Thoracic aorta (tissue), 2 donors: ENCODE measurements at places on chromosomes 13 and 19.

DNA sequence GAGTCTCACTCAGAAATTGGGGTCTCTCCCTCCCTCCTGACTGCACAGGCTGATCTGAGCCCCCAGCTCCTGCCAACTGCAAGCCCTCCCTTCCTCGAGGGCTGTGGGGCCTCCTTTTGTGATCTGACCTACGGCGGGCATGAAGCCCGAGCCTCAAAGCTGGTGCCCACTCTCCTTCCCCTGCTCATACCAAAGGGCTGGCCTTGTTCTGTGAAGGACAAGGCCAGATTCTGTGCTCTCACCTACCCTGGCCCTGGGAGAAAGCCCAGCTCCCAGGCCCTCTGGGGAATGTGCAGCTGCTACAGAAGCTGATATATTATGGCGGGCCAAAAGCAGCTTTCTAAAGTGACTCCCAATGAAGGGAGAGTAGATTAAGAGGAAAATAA, 9.0 kb upstream of the ECH1 start:
- peaks cover 87% of the 10 kb centered on the region for H3K36me3 ChIP-seq
- peaks cover 24% of the 10 kb centered on the region for H3K4me1 ChIP-seq
- H3K4me3 ChIP-seq, result no peak overlapping the region
- no peak for DNase-seq
- no peaks in the 10 kb centered on the region for H3K27me3 ChIP-seq

- peak overlapping the region; percentile 73 for H3K27ac ChIP-seq
- peaks cover 32% of the 10 kb centered on the region for H3K4me1 ChIP-seq
- no peaks in the 10 kb centered on the region for H3K27me3 ChIP-seq
- DNase-seq, result no peak
Observed at GRCh38 chr13:75760131-75761021, 124.2 kb downstream of the LMO7 start.

GRCh38 chr13:51357928-51358595, 18.6 kb downstream of the SERPINE3 start:
- no peak overlapping the region for H3K4me3 ChIP-seq
- H3K4me1 ChIP-seq, result no peaks in the 10 kb centered on the region
- H3K27me3 ChIP-seq, result no peaks in the 10 kb centered on the region
- DNase-seq, result no peak

DNA sequence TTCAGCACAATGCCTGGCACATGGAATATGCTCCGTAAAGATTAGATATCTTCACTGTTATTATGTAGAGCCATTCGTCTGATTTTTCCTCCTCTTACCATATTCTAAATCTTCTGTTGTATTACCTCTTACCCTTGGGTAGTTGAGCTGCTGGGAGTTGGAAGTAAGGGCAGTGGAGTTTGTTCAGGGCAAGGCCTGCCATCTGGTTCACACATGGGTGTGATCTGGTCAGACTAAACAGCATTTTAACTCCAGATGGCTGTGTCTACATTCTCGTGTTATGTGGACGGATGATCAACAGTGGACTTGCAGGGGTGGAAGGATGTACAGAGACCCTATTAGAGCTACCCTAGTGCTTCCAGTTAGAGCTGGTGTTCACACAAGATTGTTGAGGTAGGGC, 164.9 kb downstream of the ZIC5 start:
- no peaks in the 10 kb centered on the region for H3K36me3 ChIP-seq
- H3K4me1 ChIP-seq, result no peaks in the 10 kb centered on the region
- DNase-seq, result no peak
- no peaks in the 10 kb centered on the region for H3K27me3 ChIP-seq
- no peak overlapping the region for H3K27ac ChIP-seq
- no peak overlapping the region for H3K4me3 ChIP-seq

DNA sequence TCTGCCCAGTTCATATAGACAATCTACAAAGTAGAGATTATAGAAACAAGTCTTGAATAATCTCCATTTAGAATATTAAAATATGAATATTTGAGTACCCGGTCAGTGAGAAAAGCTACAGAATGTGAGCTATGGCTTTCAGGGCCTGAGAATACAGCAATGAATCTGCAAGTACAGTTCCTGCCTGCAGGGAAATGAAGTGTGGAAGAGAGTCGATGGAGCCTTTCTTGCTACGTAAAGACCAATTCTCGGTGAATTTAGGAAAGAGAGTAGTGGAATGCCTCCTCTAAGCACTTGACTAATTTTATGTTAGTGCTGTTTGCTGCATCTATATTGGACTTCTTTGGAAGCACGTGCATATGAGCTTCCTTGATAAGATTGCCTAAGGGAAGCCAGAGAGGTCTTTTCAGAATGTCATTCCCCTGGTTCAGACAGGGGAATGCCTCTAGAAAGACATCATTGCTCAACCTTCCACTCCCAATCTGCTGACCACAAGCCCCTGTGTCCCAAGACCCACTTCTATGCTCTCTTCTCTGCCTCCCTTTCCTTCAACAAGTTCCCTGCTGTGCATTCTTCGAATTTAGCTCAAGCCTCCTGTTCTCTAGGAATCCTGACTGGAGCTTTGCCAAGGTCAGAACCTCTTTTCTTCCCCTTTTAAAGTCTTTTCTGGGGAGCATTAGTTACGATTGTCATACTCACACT, 41.9 kb downstream of the GPC6 start:
- no peak overlapping the region for H3K4me3 ChIP-seq
- H3K27ac ChIP-seq, result no peak overlapping the region
- DNase-seq, result no peak
- no peaks in the 10 kb centered on the region for H3K27me3 ChIP-seq
- no peaks in the 10 kb centered on the region for H3K4me1 ChIP-seq

DNA sequence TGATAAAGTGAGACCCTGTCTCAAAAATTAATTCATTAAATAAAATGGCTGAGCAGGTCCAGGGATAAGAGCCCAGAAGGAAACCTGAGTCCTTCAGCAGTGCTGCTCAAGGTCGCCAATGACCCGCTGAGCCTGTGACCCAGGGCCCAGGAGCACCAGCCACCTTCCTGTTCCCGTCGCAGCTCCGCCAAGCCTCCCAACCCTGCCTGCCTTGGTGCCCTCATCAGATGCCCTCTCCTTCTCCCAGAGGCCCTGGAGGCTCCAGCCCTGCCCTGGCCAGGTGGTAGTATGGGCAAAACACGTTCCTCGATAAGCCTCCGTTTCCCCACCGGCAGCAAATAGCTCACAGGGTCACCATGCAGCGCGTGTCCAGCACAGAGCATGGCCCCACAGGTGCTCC, 2.6 kb downstream of the REXO1 start:
- H3K4me1 ChIP-seq, result peaks cover 22% of the 10 kb centered on the region
- DNase-seq, result no peak
- H3K27ac ChIP-seq, result no peak overlapping the region
- no peak overlapping the region for H3K4me3 ChIP-seq
- no peaks in the 10 kb centered on the region for H3K27me3 ChIP-seq

DNA sequence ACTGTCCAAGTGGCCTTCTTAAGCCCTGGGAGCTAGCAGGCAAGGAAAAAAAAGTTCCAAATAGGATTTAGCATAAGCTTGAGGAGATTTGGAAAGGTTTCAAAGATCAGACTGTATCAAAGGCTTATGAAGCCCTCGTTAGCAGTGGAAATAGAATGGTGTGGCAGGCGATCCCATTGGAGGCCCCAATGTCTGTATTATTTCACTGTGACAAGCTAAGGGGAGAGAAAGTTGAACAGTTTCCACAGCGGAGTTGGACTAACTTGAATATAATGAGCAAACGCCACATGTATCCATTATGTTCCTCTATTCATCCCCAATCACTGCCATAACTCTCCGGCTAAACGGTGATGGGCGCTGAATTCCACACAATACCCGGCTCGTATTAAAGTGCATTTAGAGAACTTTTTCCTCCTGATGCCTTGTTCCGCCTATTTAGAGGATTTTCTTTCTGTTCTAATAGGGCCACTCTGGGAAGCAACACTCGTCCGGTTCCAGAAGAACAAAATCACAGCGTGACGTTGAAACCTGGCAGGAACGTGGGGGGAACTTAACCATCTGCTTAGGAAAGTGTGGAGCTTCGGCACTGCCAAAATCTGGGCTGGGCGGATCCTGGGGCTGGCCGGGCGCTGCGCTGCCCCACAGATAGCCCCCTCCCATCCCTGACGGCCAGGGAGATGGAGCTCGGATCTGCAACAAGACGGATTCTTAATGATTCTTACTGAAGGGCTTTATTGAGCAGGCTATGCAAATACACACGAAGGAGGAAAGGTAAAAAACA, 1.0 kb upstream of the PCDH8 start:
- no peak overlapping the region for H3K4me3 ChIP-seq
- no peaks in the 10 kb centered on the region for H3K36me3 ChIP-seq
- H3K27me3 ChIP-seq, result peaks cover 22% of the 10 kb centered on the region
- peaks cover 13% of the 10 kb centered on the region for H3K4me1 ChIP-seq
- H3K27ac ChIP-seq, result no peak overlapping the region

DNA sequence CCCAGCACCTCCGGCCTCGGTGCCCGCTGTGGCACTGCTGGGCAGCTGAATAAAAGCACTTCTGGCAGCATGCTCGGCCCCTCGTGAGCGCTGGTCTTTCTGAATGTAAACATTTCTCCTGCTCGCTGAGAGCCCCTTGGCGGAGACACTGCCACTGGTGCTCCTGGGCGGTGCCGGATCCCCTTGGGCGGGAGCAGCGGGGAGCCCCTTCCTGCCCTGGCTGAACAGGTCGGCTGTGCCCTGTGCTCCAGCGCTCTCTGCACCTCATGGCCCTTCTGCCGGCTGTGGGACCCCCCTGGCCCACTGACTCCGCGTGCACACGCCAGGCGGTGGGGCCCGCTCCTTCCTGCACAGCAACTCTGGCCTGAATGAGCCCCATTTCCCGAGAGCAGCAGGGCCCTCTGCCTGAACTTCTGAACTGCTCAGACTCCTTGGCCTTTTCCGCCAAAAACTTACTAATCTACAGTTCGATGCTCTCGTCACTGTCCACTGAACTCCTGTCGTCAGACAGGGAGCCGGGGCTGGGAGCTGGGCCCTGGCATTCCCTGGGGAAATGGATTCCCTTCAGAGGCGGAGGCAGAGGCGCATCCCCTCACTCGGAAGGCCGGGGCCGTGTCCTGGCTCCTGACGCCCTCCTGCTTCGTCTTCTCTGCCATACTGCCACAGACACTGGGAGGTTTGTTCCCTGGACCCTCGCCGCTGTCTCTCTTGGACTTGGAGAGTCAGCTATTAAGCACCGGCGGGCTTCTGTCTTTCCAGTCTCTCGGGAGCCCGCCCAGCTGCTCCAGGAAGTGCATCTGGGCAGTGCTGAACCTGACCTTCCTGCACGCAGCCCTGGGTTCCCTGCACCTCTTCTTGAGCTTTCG, 14.2 kb downstream of the RB1 start:
- DNase-seq, result no peak
- no peaks in the 10 kb centered on the region for H3K36me3 ChIP-seq
- no peak overlapping the region for H3K27ac ChIP-seq
- no peaks in the 10 kb centered on the region for H3K27me3 ChIP-seq

DNA sequence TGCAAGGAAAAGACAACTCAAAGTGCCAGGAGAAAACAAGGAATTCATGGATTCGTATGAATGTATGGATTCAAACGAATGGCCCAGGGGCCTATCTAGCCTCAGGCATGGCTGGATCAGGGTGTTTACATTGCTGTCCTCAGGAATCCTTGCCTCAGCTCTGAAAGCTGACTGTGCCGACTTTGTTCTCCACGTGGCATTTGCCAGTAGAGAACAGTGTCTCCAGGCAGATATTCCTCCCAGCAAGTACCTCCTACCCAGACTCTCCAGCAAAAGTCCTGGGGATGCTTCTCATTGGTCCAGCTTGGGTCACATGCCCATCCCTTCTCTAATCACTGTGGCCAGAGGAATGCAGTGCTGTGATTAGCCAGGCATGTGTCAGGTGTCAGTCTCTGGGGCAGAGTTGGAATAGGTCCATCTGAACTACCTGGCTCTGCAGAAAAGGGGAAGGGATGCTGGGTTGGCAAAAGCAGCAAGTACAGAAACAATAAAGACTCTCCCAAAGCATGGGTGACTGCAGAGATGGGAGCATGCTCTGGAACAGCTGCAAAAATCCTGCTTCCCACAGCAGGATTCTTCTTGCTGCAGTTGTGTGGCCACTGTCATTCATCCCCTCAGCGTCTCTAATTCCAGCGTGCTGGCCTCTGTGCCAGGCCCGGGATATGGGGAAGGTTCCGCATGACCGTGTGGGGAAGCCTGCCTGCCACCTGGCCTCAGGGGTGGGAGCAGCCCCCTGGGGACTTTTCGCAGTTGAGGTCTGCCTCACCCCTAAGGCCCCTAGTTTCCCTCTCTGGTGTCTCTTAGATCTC, 30.0 kb downstream of the CCNE1 start:
- no peak overlapping the region for H3K4me3 ChIP-seq
- peaks cover 13% of the 10 kb centered on the region for H3K4me1 ChIP-seq
- H3K27ac ChIP-seq, result no peak overlapping the region
- no peaks in the 10 kb centered on the region for H3K36me3 ChIP-seq
- no peak for DNase-seq

DNA sequence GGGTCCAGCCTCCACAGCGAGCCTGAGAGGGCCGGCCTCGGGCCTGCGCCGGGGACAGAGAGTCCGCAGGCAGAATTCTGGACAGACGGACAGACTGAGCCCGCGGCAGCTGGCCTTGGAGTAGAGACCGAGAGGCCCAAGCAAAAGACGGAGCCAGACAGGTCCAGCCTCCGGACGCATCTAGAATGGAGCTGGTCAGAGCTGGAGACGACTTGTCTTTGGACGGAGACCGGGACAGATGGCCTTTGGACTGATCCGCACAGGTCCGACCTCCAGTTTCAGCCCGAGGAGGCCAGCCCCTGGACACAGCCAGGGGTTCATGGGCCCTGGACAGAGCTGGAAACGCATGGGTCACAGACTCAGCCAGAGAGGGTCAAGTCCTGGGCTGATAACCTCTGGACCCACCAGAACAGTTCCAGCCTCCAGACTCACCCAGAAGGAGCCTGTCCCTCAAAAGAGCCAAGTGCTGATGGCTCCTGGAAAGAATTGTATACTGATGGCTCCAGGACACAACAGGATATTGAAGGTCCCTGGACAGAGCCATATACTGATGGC, 490 bp downstream of the ITPKC start:
- DNase-seq, result no peak
- peak overlapping the region; percentile 87 for H3K4me3 ChIP-seq
- peaks cover 25% of the 10 kb centered on the region for H3K4me1 ChIP-seq

DNA sequence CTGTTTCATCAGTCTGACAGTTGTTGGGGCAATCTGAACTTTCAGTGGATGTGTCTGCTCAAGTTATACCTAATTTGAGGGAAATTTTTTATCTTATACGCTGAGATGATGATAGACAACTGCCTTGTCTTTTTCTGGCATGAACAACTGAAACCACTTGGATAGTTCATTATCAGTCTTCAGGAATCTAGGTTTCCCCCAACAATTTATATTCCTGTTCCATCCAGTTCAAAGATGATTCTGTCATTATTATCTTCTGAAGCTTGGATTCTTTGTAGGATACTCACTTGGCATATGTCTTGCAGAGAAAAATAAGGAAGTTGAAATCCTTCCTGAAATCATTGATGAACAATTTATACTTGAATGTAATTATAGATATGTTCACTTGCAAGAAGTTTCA, 193.7 kb downstream of the LMO7 start:
- H3K4me3 ChIP-seq, result no peak overlapping the region
- no peaks in the 10 kb centered on the region for H3K4me1 ChIP-seq
- H3K27me3 ChIP-seq, result no peaks in the 10 kb centered on the region
- DNase-seq, result no peak
- H3K36me3 ChIP-seq, result no peaks in the 10 kb centered on the region
- H3K27ac ChIP-seq, result no peak overlapping the region

- H3K27ac ChIP-seq, result no peak within 1 kb of the TSS
- no peaks in the 10 kb centered on the region for H3K36me3 ChIP-seq
- no peaks in the 10 kb centered on the region for H3K27me3 ChIP-seq
- H3K4me1 ChIP-seq, result no peaks in the 10 kb centered on the region
- no peak for DNase-seq
Observed at GRCh38 chr19:14061751-14062557, at the start of gene PALM3. PALM3 (minus strand) TSS chr19:14062076; CDS start chr19:14061980, 96 bp downstream.
